Dorsolateral prefrontal cortex (tissue), 122 donors: ENCODE measurements at places on chromosomes 2 and 18.

GRCh38 chr18:57728941-57729511 is 74.1 kb downstream of the ATP8B1 start:
- DNase-seq = no peak

DNA sequence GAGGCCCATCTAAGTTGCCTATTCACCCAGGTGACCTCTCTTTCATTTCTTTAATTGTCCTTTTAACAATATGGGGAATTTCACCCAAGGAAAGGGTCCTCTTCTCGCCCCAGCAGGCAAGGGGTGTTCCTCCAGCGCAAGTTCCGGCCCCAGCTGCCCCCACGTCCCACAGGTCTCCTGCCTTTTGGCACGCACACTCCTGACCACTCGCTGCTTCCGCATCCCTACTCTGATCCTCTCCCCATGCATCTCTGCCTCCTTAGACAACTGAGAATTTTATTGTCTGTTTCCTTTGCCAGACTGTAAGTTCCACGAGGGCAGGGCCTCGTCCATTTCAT is 684 bp upstream of the ARPC2 start:
- DNase-seq = no peak

- no peak for DNase-seq
Observed at GRCh38 chr2:75315436-75315835, 116.1 kb upstream of the TACR1 start.

DNA sequence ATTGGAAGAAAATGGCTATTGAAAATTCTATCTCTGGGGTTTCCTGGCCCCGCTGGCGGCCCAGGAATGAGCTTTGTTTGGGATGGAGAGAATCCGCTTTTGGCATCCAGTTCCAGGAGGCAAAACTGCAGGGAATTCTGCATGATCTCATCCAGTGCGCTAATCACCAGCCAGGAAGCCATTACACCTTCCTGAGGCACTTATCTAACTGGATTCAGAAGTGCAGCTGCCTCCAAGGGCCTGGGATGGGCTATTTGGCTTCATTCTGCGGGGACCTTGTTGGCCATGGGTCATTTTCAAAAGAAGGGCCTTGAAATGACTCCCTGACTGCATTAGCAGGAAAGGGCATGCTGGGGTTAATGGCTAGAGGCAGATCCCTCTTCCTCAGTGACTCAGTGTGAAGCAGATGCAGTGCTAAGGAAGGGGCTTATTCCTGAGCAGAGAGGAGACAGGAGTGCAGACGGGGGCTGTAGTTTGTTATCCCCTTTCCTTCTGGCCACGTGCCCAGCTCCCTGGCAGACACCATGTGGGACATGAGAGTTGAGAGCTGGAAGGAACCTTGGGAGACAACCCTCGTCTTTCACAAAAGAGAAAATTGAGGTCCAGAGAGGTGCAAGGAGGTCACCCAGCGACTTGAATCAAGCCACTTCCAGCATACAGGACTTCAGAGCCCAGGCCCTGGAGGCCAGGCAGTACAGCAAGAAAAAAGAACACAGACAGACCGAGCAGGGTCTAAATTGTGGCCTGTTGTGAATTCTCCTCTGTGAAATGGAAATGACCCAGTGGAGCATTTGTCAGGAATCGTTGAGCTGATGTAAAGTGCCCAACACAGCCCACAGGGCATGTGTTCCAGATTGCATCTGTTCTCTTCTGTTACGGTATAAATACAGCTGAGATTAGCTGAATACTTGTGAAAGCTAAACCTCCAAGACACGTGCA is 161.8 kb downstream of the PRKCE start:
- DNase-seq = no peak

- DNase-seq = no peak
Observed at GRCh38 chr2:223203971-223204929, 152.3 kb downstream of the KCNE4 start.

GRCh38 chr2:43225093-43225787 is 1.2 kb downstream of the ZFP36L2 start:
- no peak for DNase-seq

- no peak for DNase-seq
Observed at GRCh38 chr2:160581448-160581847, 87.8 kb upstream of the RBMS1 start.

GRCh38 chr2:235005603-235006259 is 53.9 kb downstream of the SH3BP4 start:
- peak; percentile 71 for DNase-seq
